Heart left ventricle (tissue), 16 donors: ENCODE measurements at places on chromosomes 7 and 10.
A peak's percentile ranks its signal among the peaks of the same experiment; 100 is the strongest.

GRCh38 chr10:88045656-88046415, 182.4 kb downstream of the PTEN start:
- H3K4me1 ChIP-seq = peaks cover 32% of the 10 kb centered on the region
- DNase-seq = no peak
- no peaks in the 10 kb centered on the region for H3K36me3 ChIP-seq
- no peaks in the 10 kb centered on the region for H3K27me3 ChIP-seq

GRCh38 chr10:21514818-21515351, 10.6 kb downstream of the SKIDA1 start:
- H3K36me3 ChIP-seq = no peaks in the 10 kb centered on the region
- no peak for DNase-seq
- no peaks in the 10 kb centered on the region for H3K27me3 ChIP-seq
- peaks cover 25% of the 10 kb centered on the region for H3K4me1 ChIP-seq
- H3K27ac ChIP-seq = no peak overlapping the region

GRCh38 chr10:3812141-3812540, 27.1 kb upstream of the KLF6 start:
- H3K27me3 ChIP-seq = no peaks in the 10 kb centered on the region
- peaks cover 52% of the 10 kb centered on the region for H3K4me1 ChIP-seq
- no peaks in the 10 kb centered on the region for H3K36me3 ChIP-seq
- no peak overlapping the region for H3K4me3 ChIP-seq
- H3K27ac ChIP-seq = peak overlapping the region; percentile 91
- no peak for DNase-seq

- no peak for DNase-seq
- H3K4me1 ChIP-seq = no peaks in the 10 kb centered on the region
- H3K27me3 ChIP-seq = peaks cover 5% of the 10 kb centered on the region
- H3K27ac ChIP-seq = no peak overlapping the region
Observed at GRCh38 chr10:128144547-128144946, 18.3 kb upstream of the MKI67 start.
